ENCODE measurements at places on chromosomes 3 and 15. TPM values are rescaled to one million over a fixed set of nuclear protein-coding genes. Genes with fewer than 3 reads are reported as not detected.

The ZNF660 gene
- total RNA-seq = 0.32 TPM

The KCNH8 gene
- not detected for total RNA-seq

The HYKK gene
- 1.8 TPM for total RNA-seq

The GOLGA6D gene
- total RNA-seq = not detected

The CIAO2A gene
- 42.9 TPM for total RNA-seq

The LRRIQ4 gene
- not detected for total RNA-seq

The MKRN3 gene
- 0.16 TPM for total RNA-seq
